CD8-positive, alpha-beta memory T cell (primary cell): ENCODE measurements at places on chromosomes 16 and 17. TPM values are rescaled to one million over a fixed set of nuclear protein-coding genes. Genes with fewer than 3 reads are reported as not detected.

DNA sequence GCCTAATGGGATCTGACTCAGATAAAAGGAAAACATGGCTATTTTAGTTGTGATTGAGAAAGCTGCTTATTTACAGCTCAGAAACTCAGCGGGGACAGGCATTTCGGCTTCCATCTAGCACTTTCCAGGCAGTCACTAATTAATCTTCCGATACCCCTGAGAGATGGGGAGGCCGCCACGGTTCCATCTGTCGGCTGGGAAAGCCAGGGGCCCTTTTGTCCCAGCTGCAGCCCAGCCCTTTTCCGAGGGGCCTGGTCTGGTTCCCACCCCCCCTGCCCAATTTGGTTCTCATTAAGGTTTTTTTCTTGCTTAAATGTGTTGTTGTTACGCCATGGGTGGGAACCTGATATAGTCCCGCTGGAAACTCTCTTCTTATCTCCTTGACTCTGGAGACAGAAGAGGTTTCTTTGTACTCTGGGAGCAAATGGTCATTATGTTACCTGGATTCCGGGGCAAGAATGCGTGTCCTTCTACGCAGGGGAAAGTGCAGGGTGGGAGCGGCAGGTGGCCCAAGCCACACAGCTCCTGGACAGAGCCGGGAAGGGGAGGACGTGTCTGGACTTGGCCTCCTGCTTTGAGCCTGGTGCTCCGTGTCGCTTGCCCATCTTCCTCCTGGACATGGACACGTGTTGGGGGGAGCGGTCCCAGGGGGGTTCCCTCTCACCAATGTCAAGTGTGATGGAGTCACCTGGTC is 50.9 kb upstream of the GSE1 start:
- DNase-seq = no peak

The ALOXE3 gene
- polyA plus RNA-seq = not detected

The LDAF1 gene
- 16.0 TPM for polyA plus RNA-seq

The C17orf78 gene
- polyA plus RNA-seq = not detected

The NPIPB6 gene
- polyA plus RNA-seq = 0.28 TPM

The SRSF2 gene
- polyA plus RNA-seq = 111 TPM
